ENCODE measurements at places on chromosomes 6 and 20.

DNA sequence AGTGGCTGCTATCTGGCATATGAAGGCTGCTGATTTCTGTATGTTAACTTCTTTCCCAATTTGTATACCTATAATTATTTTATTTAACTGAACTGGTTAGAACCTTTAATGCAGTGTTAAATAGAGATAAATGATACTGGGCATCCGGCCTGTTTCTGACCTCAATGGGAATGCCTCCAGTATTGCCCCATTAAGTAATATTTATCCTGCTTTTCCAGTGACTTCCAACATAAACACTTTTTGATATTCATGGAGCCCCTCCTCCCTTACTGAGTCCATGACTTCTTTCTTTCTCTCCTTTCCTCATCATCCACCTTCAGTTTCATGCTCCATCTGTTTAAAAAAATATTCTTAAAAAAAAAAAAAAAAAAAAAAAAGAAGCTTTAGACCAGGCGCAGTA is 8.8 kb downstream of the TRIM27 start:
- no peak for DNase-seq

DNA sequence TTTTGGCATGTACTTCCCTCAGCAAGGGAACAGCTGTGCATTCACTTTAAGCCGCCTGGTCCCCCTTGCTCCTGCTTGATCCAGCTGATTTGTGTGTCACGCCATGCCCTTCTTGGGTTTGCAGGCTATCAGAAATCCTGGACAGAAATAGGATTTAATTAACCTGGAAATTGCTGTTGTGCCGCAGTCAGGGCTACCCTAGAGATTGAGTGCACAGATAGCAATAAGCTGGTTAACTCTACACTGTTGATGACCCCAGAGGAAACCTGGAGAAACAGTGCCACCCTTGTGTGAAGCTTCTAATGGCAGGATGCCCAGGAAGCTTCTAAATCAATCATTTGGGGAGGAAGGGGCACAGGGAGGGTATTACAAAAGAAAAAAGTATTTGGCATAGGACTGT is 199.0 kb downstream of the JARID2 start:
- DNase-seq: no peak

DNA sequence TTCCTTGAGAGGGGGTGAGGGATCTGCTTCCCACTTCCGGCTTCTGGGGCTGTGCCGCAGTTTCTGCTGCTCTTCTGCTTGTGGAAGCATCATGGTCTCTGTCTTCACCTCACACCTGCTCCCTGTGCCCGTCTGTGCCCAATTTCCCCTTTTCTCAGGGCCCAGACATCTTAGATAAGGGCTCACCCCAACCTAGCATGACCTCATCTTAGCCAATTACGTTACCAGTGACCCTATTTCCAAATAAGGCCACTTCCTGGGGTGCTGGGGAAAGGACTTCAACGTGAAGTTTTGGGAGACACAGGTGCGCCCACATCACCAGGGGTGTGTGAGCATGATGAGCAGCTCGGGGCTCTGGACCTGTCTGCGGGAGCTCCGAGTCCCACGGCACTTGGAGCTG is 20.7 kb upstream of the RBBP8NL start:
- no peak for DNase-seq

- DNase-seq: no peak
Measured at GRCh38 chr6:25842526-25842925, 10.7 kb upstream of the SLC17A1 start.

DNA sequence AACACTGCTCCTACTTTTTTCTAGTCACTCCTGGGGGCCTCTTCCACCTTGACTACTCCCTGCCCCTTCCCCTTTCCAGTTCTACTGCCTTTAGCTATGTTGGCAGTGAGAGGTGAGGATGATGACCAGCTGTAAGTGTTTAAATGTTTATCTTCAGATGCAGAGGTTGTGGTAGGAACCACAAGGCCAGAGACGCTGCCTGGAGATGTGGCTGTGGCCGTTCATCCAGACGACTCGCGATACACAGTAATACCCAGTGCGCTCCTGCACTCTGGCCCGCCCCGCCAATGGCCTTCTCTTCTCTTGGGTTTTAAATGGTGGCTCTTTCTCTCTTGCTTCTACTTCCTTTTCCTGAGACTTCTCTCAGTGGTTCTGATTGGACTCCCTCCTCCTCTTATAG is 4.6 kb downstream of the VARS2 start:
- DNase-seq: no peak

DNA sequence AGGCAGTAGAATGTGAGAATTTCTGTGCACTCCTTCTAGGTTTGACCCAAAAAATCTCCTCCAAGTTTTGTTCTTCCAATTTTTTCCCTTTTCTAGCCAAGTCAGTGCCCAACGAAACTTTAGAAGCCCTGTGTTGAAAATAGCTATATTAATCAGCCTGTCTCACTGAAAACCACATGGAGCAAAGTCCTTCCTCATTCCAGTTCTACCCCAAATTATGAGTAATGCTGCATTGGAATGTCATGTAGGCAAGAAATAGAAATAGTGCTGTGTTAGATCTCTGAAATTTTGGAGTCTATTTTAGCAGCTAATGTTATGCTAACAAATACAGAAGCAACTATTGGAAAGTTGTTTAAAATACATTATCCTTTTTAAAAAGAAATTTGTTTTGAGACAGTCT is 725.5 kb downstream of the TBC1D32 start:
- DNase-seq: no peak

DNA sequence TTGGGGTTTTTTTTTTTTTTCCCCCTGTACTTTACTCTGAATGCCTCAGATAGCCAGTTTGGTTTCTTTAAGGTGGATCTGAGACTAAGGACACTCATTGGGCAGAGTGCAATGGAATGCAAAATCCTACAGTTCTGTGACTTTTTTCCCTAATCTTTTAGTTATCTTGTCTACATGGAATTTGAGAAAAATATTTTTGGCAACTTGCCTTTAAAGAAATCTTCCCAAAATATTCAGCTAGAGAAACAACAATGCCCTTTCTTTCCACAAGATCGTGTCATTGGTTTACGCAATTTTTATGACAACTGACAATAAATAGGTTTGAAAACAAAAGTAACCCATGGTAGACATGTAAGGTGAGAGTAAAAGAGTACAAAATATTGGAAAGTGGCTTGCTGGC is 171.7 kb upstream of the LAMP5 start:
- no peak for DNase-seq

- DNase-seq: no peak
Measured at GRCh38 chr6:124993327-124993726, 31.1 kb downstream of the RNF217 start.

DNA sequence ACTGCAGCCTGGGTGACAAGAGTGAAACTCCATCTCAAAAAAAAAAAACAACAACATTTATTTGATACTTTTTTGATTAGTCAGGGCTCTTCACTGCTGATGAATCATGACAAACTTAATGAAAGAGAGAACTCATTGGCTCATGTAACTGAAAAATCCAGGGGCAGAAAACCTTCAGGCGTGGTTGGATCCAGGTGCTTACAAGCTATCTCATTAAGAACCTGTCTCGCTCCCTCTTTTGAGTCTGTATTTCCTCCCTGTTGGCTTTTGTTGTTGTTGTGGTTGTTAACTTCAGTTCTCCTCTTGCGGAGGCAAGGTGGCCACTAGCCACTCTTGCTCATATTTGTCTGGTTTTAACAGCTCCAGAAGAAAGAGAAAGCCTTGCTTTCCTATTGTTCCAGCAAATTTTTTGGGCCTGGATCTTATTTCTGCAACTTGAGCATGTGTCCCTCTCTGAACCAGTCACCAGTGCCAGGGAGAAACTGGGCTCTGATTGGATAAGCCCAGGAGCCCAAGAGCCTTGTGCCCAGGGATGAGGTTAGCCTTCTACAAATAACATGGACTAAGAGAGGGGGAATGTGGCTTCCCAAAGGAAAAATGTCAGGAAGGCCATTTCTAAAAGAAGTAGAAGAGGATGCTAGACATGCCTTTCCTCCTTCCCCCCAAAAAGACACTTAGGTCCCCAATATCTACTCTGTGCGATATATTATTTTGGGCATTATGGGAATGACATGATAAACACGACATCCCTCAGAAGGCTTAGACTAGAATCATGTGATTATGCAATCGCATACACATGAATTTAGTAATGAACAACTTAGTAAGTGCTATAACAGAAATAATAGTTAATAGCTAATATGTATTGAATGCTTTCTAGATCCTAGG is 64.5 kb downstream of the PHACTR2 start:
- no peak for DNase-seq

DNA sequence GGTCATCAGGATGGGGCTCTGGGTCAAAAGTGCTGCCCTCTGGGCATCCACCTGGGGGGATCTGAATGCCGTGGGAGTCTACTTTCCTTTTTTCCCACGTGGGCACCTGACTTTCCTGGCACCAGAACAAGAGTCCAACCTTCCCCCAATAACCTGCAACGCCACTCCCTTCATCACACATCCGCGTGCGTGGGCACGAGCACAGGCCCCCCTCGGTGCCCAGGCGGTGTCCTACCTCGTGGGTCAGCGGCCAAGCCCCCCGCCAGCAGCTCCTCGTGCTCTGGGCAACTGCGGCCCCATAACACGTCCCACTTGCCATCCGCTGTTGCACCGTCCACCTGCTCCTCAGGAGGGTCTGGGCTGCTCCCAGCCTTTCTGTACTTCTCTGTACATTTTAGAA is 87.0 kb downstream of the YTHDF1 start:
- no peak for DNase-seq

- DNase-seq: no peak
Measured at GRCh38 chr6:106513808-106514582, 115.3 kb downstream of the RTN4IP1 start.

DNA sequence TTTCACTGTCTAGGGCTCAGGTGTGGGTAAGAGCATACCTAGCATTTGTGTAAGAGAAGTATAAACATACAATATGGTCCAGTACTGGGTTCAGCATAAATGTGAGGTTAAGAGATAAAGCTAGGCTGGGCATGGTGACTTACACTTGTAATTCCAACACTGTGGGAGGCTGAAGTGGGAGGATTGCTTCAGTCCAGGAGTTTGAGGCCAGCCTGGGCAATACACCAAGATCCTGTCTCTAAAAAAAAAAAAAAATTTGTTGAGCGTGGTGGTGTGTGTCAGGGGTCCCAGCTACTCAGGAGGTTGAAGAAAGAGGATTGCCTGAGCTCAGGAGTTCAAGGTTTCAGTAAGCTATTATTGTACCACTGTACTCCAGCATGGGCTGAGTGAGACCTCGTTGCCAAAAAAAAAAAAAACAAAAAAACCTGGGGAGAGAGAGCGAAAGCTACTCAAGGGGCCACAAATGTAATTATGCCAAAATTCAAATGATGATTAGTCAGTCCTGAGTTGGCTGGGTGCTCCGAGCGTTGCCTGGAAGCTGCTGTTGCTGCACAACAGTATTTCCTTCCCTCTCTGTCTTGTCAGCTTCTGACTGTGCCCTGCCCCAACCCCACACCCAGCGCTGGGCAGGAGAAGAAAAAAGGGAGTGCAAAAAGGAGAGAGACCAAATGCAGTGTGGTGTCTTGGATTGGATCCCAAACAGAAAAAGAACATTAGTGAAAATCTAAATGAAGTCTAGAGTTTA is 24.0 kb downstream of the CMTR1 start:
- no peak for DNase-seq

DNA sequence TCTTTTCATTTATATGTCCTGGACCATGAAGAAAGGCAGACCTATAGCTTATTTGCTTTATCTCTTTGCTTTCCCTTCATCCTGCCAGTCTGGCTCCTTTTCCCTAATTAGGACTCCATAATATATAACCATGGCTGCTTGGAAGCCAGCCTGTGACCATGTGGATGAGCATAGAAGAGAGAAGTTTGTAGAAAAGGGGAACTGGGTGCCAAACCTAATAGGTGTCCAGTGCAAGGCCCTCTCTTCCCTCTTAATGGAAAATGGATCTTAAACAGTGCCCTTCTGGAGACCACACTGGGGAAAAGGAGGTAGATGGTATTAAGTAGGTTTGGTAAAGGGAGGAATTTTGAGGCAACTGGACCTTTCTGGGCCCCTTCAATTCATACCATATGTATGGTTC is 16.7 kb upstream of the OSTM1 start:
- no peak for DNase-seq

DNA sequence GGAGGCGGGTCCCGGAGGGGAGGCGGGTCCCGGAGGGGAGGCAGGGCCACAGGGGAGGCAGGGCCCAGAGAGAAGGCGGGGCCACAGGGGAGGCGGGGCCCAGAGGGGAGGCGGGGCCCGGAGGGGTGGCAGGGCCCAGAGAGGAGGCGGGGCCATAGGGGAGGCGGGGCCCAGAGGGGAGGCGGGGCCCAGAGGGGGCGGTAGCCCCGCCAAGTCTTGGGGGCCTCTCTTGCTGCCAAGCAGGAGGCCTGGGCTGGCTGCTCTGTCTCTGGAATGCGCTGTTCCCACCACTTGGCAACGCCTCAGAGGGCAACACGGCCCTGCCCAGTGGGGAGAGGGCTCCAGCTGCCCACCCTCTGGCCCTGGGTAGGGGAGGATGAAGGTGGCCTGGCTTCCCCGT is 80.5 kb downstream of the YTHDF1 start:
- DNase-seq: no peak

- DNase-seq: no peak
Measured at GRCh38 chr20:47024461-47024937, 129.9 kb downstream of the EYA2 start.

GRCh38 chr6:90910893-90911292 is 324.0 kb upstream of the MAP3K7 start:
- no peak for DNase-seq

DNA sequence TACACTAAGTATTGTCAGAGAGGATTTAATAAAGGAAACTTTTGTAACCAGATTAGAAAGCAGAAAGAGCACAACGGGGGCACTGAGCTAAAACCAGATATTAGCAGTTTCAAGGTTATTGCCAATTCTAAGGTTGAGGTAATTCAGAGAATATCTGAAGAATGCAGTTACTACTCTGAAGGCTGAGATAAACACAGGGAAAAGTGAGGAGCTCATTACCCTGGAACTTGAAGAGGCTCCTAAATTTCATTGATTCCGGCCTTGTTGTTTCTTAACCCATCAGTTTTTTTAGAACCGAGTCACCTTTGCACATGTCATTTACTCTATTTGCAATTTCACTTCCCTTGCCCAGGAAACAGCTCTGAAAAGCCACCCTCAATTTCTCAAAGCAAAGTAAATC is 72.4 kb upstream of the BTBD3 start:
- no peak for DNase-seq

DNA sequence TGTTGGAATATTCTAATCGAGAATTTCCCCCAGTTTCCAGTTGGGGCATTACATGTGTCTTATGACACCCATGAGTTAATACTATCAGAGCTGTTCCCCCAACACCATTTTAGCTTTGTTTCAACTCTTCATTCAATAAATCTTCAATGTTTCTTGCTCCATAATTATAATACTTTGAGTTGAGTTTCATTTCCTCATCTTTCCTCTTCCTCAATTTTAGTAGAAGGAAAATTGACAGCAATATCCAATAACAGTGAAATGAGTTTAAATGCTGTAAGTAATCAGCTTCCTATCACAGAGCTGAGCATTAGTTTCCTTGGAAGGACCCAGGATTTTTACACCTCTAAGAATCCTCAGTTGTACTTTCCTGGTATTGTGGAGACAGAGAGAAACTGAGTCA is 1.0 kb upstream of the STMND1 start:
- DNase-seq: no peak

GRCh38 chr20:31608251-31608945 is 3.3 kb downstream of the ID1 start:
- no peak for DNase-seq
